Urinary bladder (tissue), 4 donors: ENCODE measurements at places on chromosomes 3 and 15. TPM values are rescaled to one million over a fixed set of nuclear protein-coding genes. Genes with fewer than 3 reads are reported as not detected.

DNA sequence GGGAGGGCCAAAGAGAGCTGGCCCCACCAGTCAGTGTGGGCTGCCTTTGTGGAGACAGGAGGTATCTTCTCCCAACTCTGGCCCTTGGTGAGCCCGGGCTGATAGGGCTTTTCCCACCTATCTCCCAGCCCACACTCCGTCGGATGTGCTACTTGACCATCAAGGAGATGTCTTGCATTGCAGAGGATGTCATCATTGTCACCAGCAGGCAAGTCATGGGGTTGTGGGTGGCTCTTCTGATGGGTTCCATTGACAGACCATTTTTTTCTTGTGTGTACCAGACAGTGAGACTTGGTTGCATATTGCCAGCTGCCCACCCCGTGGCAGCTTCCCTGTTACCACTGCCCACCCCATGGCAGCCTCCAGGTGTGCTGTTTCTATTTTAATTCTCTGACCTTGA lies 3.3 kb downstream of the COPG1 start:
- no peak for DNase-seq

DNA sequence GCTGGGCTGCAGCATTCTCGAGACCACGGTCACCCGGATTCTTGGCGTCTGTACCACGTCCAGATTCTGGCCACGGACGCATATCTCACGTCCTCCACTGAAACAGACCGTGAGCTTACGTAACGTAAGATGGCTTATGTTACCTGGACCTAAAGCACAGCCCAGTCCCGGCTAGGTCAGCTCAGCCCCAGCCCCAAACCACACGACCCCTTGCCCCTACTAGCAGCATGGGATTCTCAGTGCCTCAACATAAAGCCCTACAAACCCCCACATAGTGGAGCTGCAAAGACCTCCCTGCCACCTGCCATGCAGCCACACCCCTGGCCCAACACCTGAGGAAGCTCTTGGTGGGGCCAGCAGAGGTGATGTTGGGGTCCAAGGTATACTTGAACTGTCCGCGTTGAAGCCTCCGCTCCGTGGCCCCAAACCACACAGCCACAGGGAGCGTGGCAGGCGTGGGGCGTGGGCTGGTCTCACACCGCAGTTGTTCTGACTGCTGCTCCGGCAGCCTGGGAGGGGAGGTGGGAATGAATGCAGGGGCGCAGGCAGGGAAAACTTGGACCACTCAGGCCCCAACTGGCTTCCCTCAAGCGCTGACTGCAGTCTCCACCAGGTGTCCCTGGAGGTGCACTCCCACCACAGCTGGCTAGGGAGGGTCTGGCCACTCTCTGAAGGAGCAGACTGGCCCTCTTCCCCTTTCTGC lies 14.5 kb downstream of the PLXNB1 start:
- no peak for DNase-seq

The NAALADL2 gene
- total RNA-seq, result 77.5 TPM

DNA sequence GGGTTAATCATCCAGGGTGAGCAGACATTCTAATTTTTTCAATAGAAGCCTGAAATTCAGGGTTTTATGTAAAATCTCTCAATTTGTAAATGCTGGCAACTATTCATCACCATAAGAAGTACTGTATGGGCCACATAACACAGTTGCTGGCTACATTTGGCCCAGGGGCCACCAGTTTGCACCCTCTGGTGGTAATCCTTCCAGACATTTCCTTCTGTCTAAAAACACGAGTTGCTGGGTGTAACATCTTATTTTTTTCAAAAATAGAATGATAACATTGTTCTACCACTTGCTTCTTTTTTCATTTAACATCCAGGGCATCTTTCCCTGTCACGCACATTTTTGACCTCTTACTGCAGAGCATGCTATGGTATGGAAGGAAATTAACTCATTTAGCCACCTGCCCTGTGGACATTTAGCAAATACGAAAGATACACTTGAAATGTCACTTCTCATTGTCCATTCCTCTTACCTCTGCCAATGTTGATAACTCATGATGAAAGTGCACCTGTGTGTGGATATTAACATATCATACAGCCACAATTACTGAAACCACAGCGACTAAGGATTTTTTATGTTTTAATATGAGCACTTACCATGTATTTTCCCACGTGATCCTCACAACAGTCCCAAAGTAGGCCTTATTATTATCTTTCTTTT lies 117.5 kb upstream of the ARHGEF3 start:
- DNase-seq, result no peak

GRCh38 chr3:186510374-186511079 lies 33.7 kb downstream of the CRYGS start:
- DNase-seq, result no peak

The CHL1 gene
- 47.3 TPM for total RNA-seq

- DNase-seq, result no peak
Observed at GRCh38 chr3:43012174-43012573, 33.1 kb downstream of the GASK1A start.

The SLC9C1 gene
- 1.9 TPM for total RNA-seq

The NR1D2 gene
- 64.0 TPM for total RNA-seq

GRCh38 chr3:175526191-175526590 lies 667.1 kb downstream of the NAALADL2 start:
- DNase-seq, result no peak

DNA sequence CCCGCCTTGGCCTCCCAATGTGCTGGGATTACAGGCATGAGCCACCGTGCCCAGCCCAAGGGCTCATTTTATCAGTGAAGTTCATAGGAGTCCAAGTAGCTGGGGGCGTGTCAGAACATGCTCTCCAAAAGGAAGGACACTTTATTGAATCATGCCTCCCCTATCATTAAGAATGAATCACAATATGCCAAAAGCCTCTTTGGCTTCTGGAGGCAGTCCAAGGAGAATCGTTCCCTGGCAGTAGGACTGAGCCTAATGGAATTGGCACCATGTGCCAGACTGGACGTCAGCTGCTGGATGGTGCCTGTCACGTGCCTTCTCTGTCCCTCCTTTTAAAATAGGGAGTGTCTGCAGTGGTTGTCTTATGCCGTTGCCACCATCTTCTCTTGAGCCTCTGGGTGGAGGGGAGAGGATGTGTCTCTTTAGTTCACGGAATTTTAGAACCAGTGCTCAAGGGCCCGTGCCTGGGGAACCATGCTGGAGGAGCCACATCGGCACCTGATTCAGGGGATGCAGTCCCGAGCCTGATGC lies 234.7 kb upstream of the LYSMD4 start:
- no peak for DNase-seq

The KIF23 gene
- 32.5 TPM for total RNA-seq

DNA sequence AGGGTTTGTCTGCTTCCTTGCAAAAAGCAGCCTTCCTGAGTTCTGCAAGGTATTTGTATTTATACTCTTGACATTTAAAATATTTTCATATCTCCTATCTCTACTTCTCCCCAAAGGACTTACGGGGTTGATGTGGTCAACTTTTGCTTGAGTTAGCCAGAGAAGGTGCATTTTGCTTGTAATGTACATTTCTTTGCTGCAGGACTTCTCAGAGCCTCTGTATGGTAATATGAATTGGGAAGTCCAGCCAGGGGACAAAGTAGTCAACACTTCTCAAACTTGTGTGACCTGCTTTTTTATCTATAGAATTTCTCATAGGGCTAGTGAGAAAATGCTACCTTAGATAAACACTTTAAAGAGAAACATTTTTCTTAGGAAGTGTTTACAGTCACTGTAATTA lies 148.2 kb upstream of the LRIG1 start:
- no peak for DNase-seq

DNA sequence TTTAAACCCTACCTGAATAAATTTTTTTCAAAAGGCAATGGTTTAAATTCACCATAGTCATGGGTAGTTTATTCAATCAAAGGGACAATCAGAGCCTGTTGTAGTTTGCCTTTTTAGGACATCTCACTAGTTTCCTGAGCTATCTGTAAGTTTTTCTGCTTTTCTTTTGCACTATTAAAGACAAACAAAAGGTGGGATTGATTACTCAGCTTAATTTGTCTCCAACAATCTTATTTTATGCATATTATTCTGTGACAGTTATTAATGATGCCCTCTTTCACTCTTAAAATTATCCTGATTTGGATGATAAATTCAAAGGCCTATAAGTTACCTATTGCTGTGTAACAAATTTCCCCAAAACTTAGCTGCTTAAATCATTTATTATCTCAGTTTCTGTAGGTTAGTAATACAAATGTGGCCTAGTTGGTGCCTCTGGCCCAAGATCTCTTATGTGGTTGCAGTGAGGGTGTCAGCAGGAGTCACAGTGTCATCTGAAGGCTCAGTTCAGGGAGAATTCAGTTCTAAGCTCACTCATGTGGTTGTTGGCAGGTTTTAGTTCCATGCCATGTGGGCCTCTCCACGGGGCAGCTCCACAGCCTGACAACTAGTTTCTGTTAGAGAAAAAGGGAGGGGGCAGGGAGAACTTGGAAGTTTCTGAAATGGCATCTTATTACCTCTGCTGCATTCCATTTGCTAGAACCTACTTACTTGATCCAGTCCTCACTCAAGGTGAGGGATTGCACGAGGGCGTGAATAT lies 16.0 kb downstream of the ARMC8 start:
- DNase-seq, result no peak

- DNase-seq, result no peak
Observed at GRCh38 chr3:23325466-23326065, 122.4 kb downstream of the UBE2E2 start.

The SHC4 gene
- 8.8 TPM for total RNA-seq
